ENCODE measurements at places on chromosomes 4 and X.

- no peaks in the 10 kb centered on the region for H3K4me1 ChIP-seq
- no peak overlapping the region for H3K27ac ChIP-seq
- no peaks in the 10 kb centered on the region for H3K36me3 ChIP-seq
- no peak overlapping the region for H3K4me3 ChIP-seq
These were observed 81.1 kb downstream of the ENPP6 start for GRCh38 chr4:184136525-184136924.

DNA sequence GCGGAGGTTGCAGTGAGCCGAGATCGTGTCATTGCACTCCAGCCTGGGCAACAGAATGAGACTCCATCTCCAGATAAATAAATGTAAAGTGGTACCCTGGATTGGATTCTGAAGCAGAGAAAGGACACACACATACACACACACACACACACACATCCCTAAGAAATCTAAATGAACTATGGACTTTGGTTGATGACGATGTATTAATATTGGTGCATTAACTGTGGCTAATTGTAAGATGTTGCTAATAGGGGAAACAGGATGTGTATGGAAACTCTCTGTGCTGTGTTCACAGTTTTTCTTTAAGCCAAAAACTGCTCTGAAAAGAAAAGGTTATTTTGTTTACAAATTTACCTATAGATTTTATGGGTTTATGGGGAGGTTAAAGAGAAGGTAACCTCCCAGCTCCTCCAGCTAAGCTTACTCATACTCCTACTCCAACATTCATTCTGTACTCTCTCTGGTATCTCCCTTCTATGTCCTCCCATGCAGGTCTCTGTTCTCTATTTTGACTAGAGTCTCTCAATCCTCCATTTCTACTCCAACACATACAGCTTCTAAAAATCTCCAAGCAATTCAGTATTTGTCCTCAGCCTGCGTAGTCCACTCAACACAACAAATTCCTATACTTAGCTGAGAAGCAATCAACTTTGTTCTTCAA is 46.5 kb upstream of the RELL1 start:
- H3K27me3 ChIP-seq, result no peaks in the 10 kb centered on the region
- peaks cover 14% of the 10 kb centered on the region for H3K4me1 ChIP-seq
- H3K27ac ChIP-seq, result no peak overlapping the region
- no peak for DNase-seq
- H3K36me3 ChIP-seq, result no peaks in the 10 kb centered on the region

DNA sequence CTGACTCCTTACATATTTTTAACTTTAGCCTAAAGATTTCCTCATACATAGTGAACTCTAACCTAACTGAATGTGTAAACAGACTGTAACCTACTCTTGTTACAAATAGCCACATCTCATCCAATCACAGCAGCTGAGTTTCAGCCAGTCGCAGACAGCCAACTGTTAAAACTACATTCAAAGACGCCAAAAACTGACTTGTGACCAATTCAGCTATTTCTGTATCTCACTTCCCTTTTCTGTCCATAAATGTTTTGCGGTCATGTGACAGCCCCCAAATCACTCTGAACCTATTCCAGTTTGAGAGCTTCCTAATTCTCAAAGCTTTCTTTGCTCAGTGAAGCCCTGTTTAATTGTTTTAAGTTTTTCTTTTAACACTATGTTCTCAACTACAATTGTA is 2731.9 kb downstream of the ARAP2 start:
- H3K36me3 ChIP-seq, result peaks cover 5% of the 10 kb centered on the region
- no peaks in the 10 kb centered on the region for H3K27me3 ChIP-seq
- no peaks in the 10 kb centered on the region for H3K4me1 ChIP-seq
- H3K27ac ChIP-seq, result no peak overlapping the region
- DNase-seq, result no peak

DNA sequence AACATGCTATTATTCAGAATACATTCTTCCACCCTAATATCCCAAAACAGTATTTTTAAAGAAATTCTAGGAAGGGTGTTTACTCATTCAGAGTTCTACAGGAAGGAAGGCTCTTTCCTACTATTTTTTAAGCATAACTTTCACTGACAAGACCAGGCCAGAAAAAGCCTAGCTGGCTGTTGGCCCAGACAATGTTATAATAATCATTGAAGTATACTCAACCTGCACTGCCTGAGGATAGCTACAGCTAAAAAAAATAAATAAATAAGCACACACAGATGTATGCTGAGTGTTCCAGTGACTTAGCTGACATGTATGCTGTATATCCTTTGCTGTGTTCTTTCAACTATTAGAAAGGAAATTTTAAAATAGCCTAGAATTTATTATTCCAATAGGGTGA is 145.8 kb upstream of the SPRY1 start:
- no peak overlapping the region for H3K27ac ChIP-seq
- peaks cover 1% of the 10 kb centered on the region for H3K36me3 ChIP-seq
- no peak overlapping the region for H3K4me3 ChIP-seq
- peaks cover 34% of the 10 kb centered on the region for H3K4me1 ChIP-seq
- no peak for DNase-seq

- H3K36me3 ChIP-seq, result no peaks in the 10 kb centered on the region
- H3K4me1 ChIP-seq, result peaks cover 29% of the 10 kb centered on the region
- no peak for DNase-seq
- H3K27ac ChIP-seq, result no peak overlapping the region
- no peak overlapping the region for H3K4me3 ChIP-seq
- no peaks in the 10 kb centered on the region for H3K27me3 ChIP-seq
These were observed 48.0 kb downstream of the RAPGEF2 start for GRCh38 chr4:159150821-159151390.
